ENCODE measurements at places on chromosomes 5 and 9.

DNA sequence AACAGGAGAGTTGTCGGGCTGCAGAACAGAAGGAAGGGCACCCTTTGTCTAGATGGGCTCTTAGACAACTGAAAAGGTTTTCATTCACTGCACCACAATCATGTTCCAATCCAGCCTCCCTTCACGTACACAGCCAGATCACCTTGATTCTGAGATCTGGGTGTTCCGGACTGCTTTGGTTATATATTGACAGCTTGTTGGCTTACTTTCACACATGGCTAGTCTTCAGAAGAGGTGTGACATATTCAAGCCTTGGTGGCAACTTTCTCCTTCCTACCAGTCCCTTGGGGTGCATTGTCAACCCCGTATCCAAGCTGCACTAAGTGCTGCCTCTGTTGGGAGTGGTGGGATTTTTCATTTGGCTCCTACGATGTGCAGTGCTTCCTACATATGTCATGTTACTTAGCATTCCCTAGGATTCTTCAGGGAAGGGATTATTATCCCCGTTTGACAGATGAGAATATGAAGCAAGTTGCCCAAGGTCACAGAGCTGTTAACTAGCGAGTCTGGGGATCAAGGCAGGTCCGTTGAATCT lies 100.6 kb downstream of the LIFR start:
- DNase-seq = no peak

DNA sequence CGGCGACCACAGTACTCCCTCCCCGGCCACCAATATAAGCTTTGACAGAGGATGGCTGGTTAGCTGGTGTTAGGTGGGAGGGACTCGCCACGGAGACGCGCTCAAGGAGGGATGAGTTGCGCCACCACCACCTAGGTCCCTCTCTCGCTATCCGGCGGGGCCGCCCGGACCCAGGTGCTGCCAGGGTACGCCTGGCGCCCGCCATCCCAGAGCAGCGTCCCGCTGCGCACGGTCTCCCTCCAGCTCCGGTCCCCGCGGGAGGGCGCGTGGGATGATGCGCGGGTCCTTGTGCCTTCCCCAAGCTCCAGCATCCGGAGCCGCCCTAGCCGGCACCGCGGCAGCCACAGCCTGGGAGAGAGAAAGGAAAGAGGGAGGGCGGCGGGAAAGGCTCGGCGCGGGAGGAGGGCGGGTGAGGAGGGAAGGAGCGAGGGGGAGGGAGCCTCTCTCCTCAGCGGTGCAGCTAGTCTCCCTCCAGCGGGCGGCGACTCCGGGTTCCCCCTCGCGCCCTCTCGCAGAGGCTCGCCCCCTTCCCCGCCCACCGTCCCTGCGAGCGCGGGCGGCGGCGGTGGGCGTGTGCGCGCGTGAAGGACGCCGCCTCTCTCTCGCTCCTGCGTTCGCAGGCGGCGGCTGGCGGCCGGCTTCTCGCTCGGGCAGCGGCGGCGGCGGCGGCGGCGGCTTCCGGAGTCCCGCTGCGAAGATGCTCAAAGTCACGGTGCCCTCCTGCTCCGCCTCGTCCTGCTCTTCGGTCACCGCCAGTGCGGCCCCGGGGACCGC lies at the start of gene CAMK4:
TSS of gene CAMK4 (plus strand) at position 598 of the 774 bp plus-strand sequence. CDS start at position 698, 100 bp downstream.
- peak; percentile 79 for DNase-seq

- DNase-seq = no peak
Observed at GRCh38 chr5:55073211-55073610, 29.2 kb upstream of the GZMA start.

GRCh38 chr5:27392716-27393115 lies 354.3 kb upstream of the CDH9 start:
- DNase-seq = no peak

DNA sequence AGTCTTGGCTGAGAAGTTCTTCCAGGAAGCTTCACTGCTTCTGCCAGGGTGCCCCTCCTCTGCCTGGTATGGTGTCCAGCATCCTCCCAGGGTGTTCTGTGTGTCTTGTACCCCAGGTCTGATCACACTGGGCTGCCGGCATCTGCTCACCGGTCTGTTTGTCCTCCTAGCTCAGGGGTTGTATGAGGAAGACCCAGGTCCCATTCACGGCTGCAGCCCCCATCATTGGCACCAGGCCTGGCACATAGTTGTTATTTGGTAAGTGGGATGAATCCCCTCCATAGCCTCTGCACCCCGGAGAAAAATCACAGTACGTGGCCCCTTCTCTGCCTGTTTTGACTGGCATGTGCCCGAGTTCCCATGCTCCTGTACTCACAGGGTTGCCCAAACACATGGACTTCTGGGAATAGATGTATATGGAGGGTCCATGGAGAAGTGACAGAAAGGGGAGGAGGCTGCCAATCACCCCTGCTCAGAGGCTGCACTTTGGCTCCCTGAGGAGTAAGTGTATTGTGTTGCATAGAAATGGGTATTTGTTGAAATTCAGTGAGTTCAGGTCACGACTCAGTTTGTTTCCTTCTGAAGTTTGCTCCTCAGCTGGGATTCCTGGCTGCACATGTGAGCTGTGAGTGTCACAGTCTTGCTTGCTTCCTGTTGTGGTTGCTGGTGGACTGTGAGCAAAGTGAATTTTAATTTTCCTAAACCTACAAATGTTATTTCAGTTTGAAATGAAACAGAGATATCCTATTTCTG lies 96.2 kb downstream of the HSPA4 start:
- DNase-seq = no peak
